ENCODE measurements at places on chromosomes 16 and 17. TPM values are rescaled to one million over a fixed set of nuclear protein-coding genes. Genes with fewer than 3 reads are reported as not detected.
A peak's percentile ranks its signal among the peaks of the same experiment; 100 is the strongest.

DNA sequence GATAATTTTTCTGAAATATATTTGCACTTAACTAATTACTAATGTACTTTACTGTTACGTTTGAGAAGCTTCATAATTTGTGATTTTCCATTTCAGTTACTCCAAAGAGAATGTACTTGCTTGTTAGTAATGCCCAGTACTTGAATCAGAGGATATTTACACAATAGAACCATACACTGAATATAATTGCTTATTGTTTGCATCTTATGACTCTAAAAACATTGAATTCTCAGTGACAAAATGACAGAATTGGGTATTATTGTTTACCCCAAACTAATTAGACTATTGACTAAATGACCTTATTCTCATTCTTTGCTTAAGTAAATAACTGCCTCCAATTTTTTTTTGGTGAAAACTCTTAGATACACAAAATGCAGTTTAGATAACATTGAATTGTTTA is 8.9 kb downstream of the CCP110 start:
- DNase-seq: no peak

The ETV4 gene
- 1.9 TPM for total RNA-seq

DNA sequence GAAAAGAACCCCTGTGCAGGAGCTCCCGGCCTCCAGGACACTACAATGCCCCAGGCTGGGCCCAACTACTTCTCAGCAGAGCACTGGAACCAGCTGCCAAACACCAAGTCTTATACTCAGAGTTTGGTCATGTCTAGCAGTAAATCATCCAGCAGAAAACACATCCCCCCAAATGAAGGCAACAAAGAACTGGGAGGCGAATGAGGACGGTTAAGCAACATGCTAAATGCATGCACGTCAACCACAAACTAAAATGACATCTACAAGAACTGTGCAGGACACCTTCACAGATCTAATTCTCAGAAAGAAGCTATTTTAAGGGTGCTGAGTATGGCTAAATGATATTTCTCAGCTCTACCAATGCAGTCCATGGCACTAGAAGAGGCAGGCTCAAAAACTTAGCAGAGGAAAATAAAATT is 7.6 kb upstream of the IRX5 start:
- no peak for DNase-seq

The ASGR2 gene
- not detected for total RNA-seq

DNA sequence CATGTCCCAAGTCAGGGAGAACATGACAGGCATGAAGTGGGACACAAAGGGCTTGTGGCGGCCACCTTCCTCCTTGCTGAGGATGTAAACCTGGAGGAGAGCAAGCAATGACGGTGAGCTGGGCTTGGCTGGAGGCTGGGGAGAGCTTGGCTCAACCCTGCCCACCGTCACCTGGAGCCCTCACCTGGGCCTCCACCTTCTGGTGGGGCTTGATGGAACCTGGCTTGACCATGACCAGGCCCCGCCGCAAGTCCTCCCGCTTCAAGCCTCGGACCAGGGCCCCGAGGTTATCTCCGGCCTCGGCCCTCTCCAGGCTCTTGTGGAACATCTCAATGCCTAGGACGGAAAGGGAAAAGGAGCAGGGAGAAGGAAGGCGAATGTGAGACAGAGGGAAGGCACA is 2.4 kb downstream of the TUFM start:
- no peak for DNase-seq

- peak; percentile 22 for DNase-seq
Observed at GRCh38 chr17:79188048-79188447, 113.4 kb downstream of the ENGASE start.

DNA sequence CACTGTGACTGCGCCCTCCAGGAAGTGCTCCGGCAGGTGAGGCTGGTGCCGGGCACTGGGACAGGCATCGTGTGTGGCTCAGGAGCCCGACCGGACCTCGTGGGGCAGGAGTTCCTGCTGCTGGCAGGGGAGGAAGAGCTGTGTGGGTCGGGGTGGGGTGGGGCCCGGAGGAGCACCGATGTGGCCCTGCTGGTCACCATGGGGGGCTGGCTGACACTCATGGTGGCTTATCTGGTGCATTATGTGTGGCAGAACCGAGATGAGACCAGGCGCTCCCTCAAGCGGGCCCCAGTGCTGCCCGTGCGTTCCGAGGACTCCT is 16.8 kb downstream of the LRRC3C start:
- DNase-seq: no peak

- DNase-seq: no peak
Observed at GRCh38 chr17:45325810-45326209, 9.0 kb upstream of the MAP3K14 start.

GRCh38 chr17:39015546-39015935 is 48.3 kb upstream of the FBXO47 start:
- no peak for DNase-seq

GRCh38 chr17:43766413-43767052 is 7.9 kb upstream of the SOST start:
- peak; percentile 67 for DNase-seq

GRCh38 chr16:56625140-56625942 is at the start of gene MT1E:
Gene MT1E, plus strand, starts transcription at chr16:56625781. Its CDS starts 71 bp downstream, at chr16:56625852.
- peak; percentile 61 for DNase-seq

DNA sequence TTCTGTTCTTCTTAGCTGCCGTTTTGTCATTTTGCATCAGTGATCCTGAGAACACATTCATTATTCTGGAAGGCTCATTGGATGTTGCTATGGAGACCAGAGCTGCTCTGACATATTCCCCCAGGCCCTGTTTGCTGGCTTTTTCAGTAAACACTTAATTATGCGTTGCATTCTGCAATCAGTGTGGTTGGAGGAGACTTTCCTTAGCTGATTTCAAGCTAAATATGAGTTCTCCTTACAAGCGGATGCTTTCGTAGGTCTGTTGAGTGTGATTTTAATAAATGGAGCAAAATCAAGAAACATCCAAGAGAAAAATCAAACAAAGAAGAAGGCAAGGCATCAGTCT is 38.2 kb upstream of the NUDT7 start:
- no peak for DNase-seq

The RAB26 gene
- total RNA-seq: not detected

The PMFBP1 gene
- total RNA-seq: 0.17 TPM

GRCh38 chr17:39678340-39679116 is 9.3 kb downstream of the PGAP3 start:
- no peak for DNase-seq

GRCh38 chr16:72224260-72224768 is 52.4 kb upstream of the PMFBP1 start:
- DNase-seq: no peak

GRCh38 chr17:68095205-68095811 is 59.8 kb downstream of the KPNA2 start:
- no peak for DNase-seq

DNA sequence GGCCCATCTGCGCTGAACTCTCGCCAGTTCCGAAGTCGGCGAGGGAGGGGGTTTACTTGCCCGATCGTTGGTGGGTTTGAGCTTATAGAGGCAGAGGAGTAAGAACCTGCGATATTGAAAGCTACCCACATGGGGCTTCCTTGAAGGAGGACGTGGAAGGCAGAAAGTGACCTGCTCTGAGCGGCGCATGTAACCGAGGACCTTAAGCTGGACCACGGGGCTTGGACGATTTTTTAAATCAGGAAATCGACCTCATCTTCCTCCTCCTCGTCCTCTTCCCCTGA is 2.0 kb downstream of the PRAC2 start:
- no peak for DNase-seq

- DNase-seq: no peak
Observed at GRCh38 chr16:77093999-77094398, 97.0 kb upstream of the MON1B start.

The FSCN2 gene
- not detected for total RNA-seq

Measured in activated naive CD4-positive, alpha-beta T cell treated with anti-CD3 and anti-CD28 coated beads for 36 hours (primary cell).